ENCODE measurements at places on chromosomes 5 and 9. TPM values are rescaled to one million over a fixed set of nuclear protein-coding genes. Genes with fewer than 3 reads are reported as not detected.

Gene OBP2B
- not detected for total RNA-seq

Gene CCL28
- 0.95 TPM for total RNA-seq

- DNase-seq: no peak
Observed at GRCh38 chr5:96789794-96790330, 17.9 kb downstream of the ERAP1 start.

DNA sequence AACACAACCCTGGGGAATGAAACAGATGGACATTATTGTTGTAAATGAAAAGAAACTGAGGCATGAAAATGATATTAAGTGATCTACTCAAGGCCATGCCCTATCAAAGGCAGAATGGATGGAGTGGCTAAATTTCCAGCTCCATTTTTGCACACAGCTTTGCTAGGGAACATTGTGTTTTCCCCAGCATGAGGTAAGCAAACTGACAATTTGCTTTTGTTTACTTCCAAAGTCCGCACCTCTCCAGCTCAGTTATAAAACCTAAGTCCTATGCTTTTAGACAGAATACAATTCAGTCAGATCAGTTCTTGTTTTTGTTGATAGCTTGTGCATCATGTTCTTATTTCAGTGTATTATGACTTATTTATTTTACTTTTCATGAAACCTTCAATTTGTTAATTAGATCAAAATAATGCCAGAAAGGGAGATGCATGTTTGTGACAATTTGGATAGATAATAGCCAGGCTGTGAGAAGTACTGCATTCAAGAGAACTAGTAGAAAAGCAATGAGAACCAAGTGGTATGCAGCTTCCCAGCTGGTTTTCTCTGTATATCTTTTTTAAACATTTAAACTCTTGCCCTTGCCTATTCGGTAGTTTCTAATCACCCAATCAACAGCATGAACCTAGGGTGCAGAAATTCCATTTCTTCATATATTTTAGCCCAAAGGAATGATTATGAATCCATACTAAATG is 380.8 kb downstream of the SPATA31D1 start:
- DNase-seq: no peak

Gene ANKRD31
- not detected for total RNA-seq

Gene KIAA0825
- 1.3 TPM for total RNA-seq

DNA sequence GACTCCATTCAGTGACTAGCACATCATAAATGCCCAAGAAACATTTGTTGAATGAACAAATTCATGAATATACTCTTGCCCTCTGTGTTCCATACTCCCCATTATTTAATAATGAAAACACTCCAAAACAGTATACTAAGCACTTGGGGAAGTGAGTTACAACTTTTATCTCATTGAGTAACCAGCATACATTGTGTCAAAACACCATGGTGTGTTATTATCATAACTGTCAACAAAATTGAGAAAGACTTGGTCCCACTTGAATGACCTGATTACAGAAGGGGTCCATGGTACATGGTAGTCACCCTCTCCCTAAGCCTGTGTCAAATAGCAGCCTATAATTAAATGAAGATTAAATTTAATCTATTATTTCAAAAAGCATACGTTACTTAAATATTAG is 16.2 kb downstream of the ANKH start:
- no peak for DNase-seq

- no peak for DNase-seq
Observed at GRCh38 chr5:60340965-60341471, 358.9 kb downstream of the DEPDC1B start.

- no peak for DNase-seq
Observed at GRCh38 chr5:168768172-168768571, 189.0 kb upstream of the PANK3 start.

- DNase-seq: no peak
Observed at GRCh38 chr5:17928581-17928981, 294.3 kb downstream of the TAF11L14 start.

Gene CDKN2B
- 2.3 TPM for total RNA-seq

GRCh38 chr9:69180670-69181069 is 6.6 kb downstream of the TJP2 start:
- peak; percentile 98 for DNase-seq

Gene NR6A1
- total RNA-seq: 1.2 TPM

Gene PDE6A
- not detected for total RNA-seq

GRCh38 chr5:151222790-151223446 is 974 bp downstream of the CCDC69 start:
- DNase-seq: no peak

Gene NUTM2G
- total RNA-seq: not detected

DNA sequence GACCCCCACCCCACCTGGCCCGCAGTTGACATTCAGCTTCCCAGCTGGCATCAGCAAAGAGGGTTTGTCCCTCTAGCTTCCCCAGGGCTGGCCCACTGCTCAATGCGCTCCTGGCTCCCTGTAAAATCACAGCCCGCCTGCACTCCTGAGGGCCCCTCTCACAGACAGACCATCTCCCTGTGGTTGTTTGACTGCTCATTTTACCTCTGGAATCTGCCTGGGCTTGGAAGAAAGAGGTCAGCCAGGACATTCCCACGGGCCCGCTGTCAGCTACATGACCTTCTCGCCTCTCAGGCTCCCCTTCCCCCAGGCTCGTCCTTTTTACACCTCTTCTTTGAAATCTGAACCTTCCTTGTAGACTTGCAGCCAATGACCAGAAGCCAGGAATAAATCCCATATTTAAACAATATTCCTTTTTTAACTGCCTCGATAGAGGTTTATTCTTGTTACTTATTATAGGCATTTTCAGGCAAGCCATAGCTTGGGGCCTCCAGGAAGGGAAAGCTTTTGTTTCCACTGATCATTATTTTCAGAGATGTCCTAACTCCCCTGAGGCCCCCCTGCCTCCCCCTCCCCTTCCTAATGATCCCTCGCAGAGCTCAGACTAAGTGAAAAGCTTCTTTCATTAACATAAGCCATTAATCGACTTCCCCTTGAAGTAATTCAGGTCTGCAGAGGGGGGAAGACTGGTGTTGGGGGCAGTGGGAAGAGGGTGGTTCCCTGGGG is 76.3 kb upstream of the IQGAP2 start:
- DNase-seq: no peak

- no peak for DNase-seq
Observed at GRCh38 chr5:69029292-69029691, 64.5 kb upstream of the SLC30A5 start.

Gene FBXO10
- 13.8 TPM for total RNA-seq

Gene SARDH
- total RNA-seq: 0.30 TPM

Gene BSPRY
- total RNA-seq: not detected

DNA sequence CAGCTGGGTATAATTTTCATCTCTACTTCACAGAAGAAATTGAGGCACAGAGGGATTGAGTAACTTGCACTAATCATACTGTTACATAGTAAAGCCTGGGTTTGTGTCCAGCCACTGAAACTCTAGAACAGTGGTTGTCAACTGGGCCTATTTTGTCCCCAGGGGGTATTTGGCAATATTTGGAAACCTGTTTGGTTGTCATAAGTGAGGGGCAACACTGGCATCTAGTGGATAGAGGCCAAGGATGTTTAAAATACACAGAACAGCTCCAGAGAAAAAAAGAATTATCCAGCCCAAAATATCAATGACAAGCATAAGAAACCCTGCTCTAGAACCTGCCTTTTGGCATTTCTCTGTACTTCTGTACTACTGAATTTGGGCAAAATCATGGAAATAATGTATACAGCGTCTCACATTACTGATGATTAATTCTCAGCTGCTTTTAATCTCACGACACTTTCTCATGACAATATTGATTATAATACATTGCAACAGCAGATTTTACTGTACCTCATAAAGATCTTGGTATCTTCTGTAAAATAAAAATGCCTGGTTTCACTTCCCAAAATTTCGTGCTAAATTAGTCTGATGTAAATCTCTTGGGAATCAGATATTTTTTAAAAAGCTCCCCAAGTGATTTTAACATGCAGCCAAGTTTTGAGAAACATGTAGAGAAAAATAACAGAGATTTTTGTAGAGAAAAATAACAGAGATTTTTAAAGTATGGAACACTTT is 112.7 kb downstream of the RORB start:
- no peak for DNase-seq

DNA sequence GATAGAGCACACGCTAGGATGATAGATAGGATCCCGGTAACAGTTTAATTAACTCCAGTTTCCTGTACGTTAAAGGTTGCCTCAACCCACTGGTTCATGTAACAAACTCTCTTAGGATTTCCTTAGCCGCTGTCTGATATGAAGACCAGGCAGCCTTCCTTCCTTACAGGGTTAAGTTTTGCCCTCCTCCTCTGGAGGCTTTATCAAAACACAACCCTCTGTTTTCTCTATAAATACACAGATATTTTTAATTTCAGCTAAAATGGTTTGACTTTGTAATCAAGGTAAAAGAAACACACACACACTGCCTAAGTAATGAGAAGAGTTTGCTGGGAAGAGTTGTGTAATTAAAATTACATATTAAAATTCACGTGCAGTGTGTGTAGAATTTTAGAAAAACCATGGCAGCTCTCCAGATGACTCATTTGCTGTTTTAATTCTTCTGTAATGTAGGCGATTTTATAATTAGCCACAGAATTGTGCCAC is 369.8 kb downstream of the CSNK1G3 start:
- DNase-seq: peak; percentile 90

DNA sequence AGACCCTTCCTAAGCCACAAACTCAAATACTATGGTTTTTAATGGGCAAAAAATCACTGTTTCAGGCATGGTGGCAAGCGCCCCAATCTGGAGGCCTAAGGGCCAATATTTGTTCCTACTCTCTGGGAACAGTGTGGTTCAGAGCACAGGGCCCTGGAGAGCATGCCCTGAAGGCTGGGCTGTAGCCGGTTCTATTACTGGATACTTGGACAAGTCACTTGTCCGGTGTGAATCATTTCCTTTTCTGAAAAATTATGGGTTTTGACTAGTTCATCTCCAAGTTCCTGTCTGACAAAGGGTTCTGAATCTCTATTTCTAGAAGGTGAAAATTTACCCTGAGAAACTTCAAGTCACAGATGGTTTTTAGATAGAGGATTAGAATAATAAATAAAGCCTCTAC is 75.0 kb downstream of the OTULIN start:
- DNase-seq: peak; percentile 79

Gene IL5
- total RNA-seq: not detected

DNA sequence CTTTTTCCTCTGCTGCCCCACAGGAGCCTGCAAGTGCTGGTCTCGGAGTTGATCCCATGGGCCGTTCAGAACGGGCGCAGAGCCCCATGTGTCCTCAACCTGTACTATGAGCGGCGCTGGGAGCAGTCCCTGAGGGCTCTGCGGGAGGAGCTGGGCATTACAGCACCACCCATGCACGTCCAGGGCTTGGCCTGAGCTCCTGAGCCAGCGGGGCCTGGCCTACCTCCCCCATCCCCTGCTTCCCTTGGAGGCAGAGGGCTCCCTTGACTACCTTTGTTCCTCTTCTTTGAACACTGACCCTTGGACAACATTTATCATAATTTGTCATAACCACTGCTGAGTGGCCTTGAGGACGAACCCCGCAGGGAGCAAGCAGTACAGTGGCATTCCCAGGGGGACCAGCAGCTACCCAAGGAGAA is 6.9 kb upstream of the SLC27A4 start:
- DNase-seq: no peak

DNA sequence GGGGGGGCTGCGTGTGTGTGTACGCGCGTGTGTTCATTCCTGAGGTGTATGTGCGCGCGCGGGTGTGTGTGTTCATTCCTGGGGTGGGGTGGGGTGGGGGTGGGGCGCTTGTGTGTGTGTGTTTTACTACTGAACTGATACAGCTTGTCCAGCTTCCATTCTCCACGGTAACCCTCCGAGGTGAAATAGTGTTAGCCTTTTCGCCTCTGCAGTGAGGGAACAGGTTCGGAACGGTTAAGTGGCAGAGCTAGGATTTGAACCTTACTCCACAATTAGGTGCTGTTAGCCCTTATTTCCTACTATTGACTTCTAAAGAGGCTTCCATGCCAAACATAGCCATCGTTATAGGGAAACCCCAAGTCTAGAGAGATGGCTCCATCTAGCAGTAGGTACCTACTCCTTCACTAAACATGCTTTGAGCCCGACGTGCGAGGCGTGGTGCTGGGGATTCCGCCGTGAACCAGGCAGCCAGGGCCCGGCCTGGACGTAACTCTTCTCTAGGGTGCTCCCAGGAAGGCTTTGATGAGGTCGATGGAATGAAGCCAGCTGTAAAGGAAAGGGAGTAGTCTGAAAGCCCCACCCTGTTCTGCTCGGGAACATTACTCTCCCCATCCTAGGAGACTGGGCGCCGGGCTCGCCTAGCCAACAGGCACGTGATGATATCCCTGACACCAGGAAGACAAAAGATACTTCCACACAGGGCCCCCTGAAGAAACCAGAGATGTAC is 782 bp upstream of the SKP1 start:
- DNase-seq: no peak

- no peak for DNase-seq
Observed at GRCh38 chr9:74443036-74443750, 53.9 kb upstream of the RORB start.

Gene SEMA5A
- total RNA-seq: 0.04 TPM

DNA sequence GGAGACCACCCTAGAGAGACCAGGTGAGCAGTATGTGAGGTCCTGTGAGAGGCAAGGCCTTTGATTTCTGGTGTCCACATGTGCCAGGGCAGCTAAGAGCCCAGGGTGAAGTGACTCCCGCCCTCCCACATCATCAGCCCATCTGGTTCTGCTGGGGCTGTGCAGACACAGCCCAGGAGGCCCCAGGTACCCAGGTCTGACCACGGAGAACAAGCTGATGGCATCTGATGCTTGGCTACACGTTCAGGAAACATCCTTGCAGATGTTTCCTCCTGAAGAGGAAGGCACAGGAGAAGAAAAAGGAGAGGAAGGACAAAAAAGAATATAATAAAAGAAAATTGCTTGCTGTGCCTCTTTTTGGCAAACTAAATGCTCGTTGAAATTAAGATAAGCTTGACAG is 225.8 kb downstream of the PAX5 start:
- no peak for DNase-seq

DNA sequence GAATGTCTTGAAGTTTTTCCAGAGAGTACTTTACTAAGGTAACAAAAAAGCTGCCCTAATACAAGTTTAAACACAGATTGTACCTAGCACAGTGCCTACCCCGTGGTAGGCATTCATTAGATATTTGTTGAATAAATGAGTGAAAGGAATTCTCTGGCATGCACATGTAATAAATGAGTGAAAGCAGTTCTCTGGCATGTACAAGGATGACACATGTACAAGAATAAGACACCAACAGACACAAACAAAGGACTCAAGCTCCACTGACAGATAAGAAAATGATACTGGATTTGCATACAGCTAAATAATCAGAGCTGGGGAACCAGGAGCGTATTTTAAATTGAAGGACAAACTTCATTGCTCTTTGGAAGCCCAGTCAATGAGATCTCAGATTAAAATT is 535.8 kb downstream of the EFNA5 start:
- peak; percentile 48 for DNase-seq

Gene TAF11L2
- total RNA-seq: not detected

- DNase-seq: no peak
Observed at GRCh38 chr5:167900340-167900935, 391.0 kb upstream of the WWC1 start.

- DNase-seq: no peak
Observed at GRCh38 chr5:21007781-21008180, 1019.8 kb upstream of the CDH18 start.

GRCh38 chr9:89553451-89554010 is 51.3 kb upstream of the GADD45G start:
- no peak for DNase-seq

Gene CNTNAP3
- total RNA-seq: 19.4 TPM
